Germinal center (tissue), 1 donor: ENCODE measurements at places on chromosomes 7 and 10.

DNA sequence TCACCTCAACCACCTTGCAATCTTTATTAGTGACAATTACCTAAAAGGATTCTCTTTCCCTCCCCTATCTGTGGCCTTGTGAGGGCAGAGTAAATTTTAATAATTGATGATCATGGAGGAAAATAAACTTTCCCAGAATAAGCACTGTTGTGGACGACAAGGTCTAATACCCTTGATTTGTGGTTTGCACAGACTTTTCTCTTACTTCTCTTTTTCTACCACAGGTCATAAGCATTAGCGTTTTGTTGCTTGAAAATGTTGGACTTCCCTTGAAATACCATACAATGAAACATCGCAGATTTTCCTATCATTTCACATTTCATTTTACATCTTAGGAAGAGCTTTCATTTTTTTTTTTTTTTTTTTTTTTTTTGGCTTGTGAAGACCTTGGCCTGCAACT lies 188.1 kb upstream of the TMEM72 start:
- DNase-seq: no peak

- DNase-seq: no peak
Measured at GRCh38 chr10:111785921-111786320, 397.6 kb downstream of the GPAM start.

GRCh38 chr10:103761075-103761920 lies 94.1 kb downstream of the SH3PXD2A start:
- DNase-seq: no peak

DNA sequence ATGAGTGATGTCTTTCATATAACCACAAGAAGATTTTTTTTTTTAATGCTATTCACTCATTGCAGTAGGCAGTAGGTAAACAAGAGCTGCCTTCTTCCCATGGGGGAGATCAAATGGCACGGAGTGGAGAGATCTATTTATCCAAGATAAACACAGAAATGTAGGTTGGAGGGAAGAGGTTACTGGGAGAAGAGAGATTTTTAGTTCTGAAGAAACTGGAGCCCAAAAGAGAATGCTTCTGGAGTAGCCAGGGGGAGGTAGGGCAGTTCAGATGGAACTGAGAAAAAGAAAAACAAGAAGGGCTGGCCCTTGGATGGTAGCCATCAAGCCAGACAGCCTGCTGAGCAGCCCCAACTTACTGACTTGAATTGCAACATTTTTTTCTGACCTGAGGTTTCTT lies 270.1 kb upstream of the TPK1 start:
- DNase-seq: no peak

GRCh38 chr7:112223310-112223709 lies 16.8 kb downstream of the ZNF277 start:
- DNase-seq: no peak

DNA sequence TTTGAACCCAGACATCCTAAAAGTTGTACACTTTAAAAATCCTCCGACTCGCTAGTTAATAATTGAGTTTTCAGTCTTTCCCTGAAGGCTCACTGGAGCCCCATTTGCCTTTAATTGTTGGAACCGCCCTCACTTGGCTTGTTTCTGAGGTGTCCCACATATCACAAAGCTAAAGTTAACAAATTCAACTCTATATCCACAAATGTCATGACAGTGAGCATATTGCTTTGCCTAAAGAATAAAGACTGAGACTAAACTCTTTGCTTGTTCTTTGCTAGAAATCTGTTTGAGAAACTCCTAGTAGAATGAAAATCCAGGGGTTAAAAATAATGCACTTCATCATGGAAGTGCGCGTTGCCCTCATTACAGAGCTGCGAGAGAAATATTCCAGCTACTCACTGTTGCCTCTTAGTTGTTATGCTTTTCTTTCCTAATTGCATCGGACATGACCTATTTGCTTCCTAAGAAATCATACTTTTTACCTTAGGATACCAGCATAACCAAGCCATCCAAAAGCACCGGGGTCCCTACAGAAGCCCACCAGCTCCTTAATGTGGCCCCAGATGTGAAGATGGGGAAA lies 752 bp downstream of the THSD7A start:
- no peak for DNase-seq

GRCh38 chr7:83469491-83469890 lies 179.4 kb downstream of the SEMA3E start:
- DNase-seq: no peak

- DNase-seq: peak; percentile 51
Measured at GRCh38 chr7:101816595-101817470, 593 bp upstream of the CUX1 start.
